ENCODE measurements at places on chromosomes 11 and 22.

GRCh38 chr11:107876141-107876540 is 17.6 kb upstream of the SLC35F2 start:
- DNase-seq: no peak

DNA sequence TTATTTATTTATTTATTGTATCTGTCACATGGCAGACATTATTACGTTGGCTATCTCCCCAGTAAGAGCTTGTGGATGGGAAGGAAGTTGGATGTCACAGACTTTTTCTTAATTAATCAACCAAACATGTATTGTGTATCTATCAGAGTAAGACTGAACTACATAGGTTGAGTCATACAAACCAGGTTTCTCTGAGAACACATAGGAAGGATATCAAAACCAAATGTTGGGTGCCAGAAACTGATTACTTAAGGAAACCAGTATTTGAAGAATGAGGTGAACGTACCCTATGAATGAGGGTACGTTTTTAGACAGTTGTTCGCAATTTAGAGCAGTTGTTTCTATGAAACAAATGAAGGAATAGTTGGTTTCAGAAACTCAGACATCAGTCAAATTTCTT is 136.4 kb downstream of the SLC17A6 start:
- no peak for DNase-seq

GRCh38 chr11:22162756-22163155 is 30.1 kb upstream of the ANO5 start:
- no peak for DNase-seq

DNA sequence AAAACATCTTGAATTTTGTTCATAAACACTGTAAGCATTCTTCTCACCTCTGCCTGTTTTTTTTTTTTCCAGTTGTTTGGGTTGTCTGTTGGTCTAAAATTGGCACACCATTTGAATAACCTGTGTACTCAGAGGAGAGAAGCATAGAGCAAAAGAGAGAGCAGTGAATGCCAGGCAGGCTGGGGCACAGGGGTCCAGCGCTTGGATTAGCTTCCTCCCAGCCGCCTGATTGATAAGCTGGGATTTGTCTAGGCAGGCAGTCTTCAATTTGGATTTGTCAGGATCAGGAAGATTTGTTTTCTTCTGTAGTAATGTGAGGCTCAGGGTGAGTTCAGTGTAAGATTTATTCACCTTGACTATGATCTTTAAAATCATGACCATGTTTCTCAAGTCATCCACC is 59.0 kb downstream of the ARL14EP start:
- DNase-seq: no peak

GRCh38 chr11:116200564-116200963 is 572.2 kb downstream of the BUD13 start:
- no peak for DNase-seq

DNA sequence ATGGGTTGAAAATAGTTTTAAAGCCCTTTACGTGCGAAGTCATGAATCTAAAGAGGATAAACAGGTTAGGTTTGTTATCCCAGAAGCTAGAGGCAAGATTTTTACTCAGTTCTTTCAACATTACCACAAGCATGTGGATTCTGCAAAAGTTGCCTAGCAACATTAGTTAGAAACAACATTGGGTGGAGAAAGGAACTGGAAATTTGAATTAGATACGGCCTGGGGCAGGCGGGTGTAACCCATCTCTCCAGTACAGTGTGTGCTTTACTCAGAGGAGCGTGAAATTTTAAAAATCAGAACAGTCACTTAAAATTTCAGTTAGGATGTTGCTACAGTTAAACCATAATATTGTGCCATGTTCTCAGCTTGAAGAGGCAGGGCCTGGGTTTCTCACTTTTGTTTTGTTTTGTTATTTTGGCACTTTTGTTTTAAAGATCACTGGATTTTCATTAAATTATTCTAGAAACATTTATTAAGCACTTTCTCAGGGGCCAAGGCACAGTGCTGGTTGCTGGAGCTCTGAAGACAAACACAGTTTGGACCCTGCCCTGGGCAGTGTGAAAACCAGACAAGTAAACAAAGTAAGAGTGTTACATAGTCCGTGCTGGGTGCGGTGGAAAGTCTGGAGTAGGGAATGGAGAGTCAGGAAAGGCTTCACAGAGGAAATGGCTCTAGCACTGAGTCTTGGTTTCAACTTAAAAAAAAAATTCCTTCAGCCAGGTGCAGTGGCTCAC is 4.4 kb upstream of the WEE1 start:
- DNase-seq: peak; percentile 71

DNA sequence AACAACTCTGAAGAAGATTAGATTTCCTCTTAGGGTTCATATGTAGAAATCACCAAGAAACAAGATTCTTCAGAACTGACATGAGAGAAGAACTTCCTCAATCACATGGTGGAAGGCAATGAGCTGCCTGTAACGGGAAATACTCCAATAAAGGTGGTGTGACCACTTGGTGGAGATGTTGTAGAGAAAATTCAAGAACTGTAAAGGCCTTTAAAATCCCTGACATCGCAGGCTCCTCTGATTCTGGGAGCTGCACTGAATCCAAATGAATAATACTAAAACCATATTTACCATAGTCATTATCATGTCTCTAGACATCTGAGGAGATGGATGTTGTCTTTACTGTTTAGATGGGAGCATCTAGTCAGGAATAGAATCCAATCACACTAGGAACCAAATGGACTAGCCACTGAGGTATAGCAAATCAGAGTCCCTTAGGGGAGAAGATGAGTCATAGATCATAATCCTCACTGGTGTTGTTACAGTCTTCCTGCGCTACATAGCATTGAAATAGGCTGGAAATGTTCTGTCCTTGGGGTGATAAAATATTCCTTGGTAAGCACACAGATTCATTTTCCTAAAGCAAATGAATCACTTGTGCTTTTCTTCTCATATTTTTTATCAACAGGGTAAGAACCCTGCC is 321.6 kb upstream of the TENM4 start:
- DNase-seq: no peak

Measured in germinal center (tissue), 1 donor.